Stimulated activated naive CD4-positive, alpha-beta T cell (primary cell): ENCODE measurements at places on chromosomes 5 and 9.
A peak's percentile ranks its signal among the peaks of the same experiment; 100 is the strongest.

- peak; percentile 51 for DNase-seq
Observed at GRCh38 chr9:98256756-98257155, 1.3 kb upstream of the TBC1D2 start.

DNA sequence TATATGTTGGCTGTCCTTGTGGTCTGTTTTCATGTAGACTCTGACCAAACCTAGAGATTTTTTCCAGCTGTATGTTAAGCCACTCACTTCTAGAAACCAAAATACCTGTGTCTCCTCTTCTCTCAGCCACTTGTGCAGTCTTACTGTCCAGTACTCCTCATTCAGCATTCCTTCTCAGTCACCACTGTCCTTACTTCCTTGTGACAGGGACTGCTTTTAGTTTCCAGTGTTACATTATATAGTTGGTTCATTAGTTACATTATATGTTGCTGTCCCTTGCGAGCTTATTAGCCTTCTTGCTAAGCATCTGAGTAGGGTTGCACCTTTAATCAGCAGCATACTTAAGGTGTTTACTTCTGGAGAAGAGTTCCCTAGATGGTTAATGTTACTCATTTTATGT lies 4.3 kb downstream of the ATP6V1G1 start:
- no peak for DNase-seq

DNA sequence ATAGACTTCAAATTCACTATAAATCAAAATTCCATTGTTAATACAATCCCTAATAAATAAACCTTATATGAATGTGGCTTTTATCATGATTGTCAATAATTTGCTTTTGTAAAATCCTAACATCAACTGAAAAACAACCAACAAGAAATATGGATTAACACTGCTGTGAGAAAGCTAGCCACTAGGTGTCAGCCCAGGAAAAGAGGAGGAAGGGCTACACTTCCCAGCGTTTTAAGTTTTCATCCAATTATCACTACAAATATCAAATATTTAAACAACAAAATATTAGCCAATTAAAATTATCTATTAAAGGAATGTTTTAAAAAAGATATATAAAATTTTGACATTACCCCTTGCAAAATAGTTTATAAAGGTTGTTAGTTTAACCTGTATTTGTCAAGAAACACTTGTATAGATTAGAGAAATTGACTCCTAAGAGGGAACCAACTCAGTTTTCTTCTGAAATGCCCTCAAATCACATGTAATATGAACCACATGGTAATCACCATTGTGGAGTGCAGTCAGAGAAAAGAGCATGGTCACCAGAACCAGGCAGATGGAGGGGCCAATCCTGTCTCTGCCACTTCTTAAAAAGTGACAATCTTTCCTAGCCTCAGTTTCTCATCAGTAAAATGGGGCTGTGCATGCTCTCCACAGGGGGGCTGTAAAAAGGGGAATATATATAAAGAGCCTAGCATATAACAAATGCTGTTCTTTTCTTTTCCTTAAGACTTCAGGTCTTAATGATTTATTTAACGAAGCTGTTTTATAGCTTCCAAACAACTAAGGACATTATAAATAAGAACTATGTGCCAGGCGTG lies 188.2 kb downstream of the CRB2 start:
- DNase-seq, result no peak

DNA sequence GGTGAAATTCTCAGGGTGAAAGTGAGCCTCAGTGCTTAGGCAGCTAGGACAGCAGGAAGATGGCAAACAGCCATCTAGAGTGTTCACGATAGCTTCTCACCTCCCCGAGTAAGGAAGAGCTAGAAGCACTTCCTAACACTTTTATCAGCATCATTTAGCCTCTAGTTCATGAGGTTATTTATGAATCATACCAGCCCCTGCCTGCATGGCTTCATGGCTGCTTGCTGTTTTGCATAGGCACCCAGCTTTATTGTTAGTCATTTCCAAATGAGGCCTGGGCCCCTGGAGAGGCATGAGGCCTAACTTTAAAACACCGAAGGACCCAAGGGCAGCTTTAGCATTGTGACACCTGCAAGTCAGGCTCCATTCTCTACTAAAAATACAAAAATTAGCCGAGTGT lies 134.9 kb upstream of the PANK3 start:
- no peak for DNase-seq

DNA sequence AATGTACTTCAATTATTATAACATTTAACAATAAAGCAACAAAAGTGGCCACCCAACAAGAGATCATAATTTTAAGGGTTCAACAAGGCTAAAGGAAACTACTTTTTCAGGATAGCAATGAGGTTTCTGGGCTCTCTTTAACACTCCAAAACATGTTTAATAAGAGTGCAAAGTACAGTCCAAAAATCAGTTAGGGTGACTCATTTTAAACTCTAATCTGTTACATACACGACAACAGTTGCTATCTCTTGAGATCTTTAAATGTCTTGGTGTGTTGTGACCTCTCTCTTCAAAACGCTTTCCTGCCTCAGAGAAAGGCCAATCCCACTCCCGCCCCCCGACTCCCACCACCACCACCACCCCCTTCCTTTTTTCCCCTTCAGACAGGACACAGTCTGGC lies 11.5 kb downstream of the NFIB start:
- DNase-seq, result no peak

DNA sequence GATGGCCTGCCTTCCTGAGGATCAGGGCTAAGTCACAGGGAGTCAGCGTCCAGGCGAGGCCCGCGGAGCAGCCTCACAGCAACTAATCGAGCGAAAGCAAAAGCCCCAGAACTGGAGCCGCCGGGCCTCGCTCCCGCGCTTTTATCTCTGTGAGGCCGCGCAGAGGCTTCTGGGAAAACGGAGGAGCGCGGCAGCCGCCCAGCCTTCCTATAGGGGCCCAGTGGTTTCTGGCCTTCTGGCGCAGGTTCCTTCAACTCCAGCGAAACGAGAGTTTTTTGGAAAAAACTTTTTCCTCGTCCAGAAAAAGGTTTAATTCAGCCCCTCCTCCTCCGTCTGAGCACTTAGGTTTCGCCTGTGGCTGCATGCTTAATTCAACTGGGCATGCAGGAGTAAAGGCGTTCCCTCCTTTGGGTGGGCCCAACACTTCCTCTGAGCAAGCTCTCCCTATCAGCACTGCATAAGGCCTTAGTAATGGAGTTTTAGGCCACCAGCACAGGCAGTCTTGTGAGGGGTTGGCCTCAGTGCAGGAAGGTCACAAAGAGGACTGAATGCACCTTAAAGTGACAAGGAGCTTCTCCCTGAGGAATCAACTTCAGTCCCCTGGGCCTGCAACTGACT lies at the start of gene MEIKIN:
MEIKIN (minus strand) TSS at position 113 of the 618 bp plus-strand sequence. CDS start 158 bp downstream, outside the sequence.
- DNase-seq, result no peak
